ENCODE measurements at places on chromosomes 1 and 21.
A peak's percentile ranks its signal among the peaks of the same experiment; 100 is the strongest.

DNA sequence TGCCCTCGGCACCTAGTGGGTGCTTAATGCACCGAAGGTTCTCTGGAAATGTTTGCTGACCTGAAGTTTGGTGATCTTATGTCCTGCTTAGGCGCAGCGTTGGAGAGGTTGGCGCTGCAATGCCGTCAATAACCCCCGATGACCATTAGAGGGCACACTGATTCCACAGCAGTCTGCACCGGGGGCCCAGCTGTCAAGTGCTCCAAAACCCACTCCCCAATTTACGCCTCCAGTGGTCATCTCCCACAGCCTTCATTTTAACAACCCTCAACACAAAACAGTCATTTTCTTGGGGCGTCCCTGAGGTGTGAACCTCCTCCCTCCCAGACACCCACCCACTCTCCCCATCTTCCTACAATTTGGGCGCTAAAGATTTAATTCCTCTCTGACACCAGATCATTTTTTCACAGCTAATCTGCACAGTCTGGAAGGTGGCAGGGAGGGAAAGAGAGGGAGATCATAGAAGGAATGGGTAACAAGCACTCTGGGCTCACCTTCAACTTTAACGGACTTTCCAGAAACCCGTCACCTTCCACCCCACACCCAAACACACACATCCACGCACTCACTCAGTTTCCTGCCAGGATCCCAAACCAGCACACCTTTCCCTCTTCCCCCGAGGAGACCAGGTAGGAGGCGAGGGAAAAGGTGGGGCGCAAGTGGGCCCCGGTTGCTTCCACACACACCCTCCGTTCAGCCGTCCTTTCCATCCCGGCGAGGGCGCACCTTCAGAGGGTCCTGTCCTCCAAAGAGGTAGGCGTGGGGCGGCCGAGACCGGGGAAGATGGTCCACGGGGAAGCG lies 570 bp upstream of the NPR1 start:
- DNase-seq = peak; percentile 33

DNA sequence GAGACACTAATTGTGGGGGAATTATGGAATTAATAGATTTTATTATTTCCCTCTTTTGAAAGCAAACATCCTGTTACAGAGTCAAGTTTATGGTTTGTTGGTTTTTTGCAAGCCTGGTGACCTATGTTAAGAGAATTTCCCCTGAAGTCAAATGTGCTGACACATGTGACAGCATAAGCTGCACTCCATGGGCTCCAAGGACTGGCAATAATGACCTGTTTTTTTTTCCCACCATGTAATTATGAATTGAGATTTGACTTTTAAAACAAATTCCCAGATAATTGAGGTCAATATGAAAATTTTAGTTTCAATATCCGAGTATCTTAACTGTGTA lies 242.5 kb upstream of the SGIP1 start:
- DNase-seq = no peak

- no peak for DNase-seq
Observed at GRCh38 chr1:235423214-235423652, 56.0 kb downstream of the TBCE start.

- no peak for DNase-seq
Observed at GRCh38 chr1:78142736-78143135, 97.0 kb downstream of the GIPC2 start.

DNA sequence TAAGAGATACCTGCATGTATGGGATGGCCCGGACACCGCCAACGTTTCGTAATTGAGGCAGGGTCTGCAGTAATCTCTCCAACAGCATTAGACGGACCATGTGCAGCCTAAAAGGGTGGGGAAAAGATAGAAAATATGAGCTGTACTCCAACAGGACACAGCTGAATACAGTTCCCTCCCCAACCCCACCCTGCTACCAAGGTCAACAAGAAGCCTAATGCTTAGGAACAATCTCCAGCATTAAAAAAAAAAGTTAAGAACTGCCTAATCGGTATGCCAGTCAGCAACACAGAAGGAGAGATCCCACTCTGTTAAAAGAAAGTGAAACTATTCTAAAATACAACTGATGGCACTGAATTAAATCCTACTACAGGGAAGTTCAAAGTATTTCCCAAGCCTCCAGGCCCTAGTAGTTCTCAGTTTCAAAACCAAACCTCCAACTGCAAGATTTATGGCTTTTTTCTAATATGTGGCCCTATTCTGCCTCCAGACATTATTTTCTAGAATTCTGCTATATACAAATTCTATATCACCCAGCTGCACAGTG lies 81.0 kb downstream of the UBR4 start:
- no peak for DNase-seq

DNA sequence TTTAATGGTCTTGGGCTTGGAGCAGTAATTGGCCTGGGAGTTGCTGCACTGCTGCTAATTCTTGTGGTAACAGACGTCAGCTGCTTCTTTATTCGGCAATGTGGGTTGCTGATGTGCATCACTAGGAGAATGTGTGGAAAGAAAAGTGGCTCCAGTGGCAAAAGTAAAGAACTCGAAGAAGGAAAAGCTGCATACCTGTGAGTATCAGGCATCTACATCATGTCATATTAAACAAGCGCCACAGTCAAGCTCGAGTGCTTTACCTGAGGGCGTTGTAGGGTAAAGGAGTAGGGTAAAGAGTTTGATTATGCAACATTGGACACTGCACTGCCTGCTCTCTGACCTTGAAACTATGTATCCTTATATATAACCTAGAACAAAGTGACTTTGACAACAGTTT lies 510.6 kb downstream of the NCAM2 start:
- DNase-seq = no peak

DNA sequence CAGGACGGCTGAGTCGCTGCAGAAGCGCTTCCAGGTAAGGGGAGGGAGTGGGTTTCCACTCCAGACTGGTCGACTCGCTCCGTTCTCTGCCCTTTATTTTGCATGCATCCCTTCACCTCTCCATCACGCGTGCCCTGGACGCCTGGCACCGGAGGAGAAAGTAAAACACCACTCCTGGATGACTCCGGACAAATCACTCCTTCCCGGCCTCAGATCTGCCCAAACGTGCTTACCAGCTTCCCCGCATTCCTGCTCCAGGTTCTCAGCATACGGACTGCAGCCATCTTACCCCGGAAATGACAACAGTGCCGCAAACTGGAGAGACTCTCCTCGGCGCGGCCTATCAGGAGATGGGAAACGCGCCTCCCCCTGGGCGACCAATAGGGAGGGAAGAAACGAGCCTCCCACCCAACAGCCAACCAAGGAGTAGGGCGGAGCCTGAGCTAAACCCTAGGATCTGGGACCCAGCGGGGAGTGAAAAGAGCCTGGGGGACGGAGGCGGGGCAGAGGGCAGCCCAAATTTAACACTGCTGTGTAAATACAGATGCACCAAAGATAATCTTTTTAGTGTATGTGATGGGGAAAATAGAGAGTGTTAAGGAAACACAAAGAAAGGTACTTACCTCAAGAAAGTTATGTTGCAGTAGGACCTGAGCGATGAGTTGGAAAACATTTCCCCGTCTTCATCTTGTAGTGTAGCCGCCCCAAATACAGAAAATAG lies at the start of gene DBT:
Gene DBT (minus strand): TSS at position 298 of the 721 bp plus-strand sequence. CDS start 14 bp downstream, at position 284.
- peak; percentile 97 for DNase-seq

GRCh38 chr1:87781554-87781953 lies 452.9 kb downstream of the LMO4 start:
- no peak for DNase-seq

DNA sequence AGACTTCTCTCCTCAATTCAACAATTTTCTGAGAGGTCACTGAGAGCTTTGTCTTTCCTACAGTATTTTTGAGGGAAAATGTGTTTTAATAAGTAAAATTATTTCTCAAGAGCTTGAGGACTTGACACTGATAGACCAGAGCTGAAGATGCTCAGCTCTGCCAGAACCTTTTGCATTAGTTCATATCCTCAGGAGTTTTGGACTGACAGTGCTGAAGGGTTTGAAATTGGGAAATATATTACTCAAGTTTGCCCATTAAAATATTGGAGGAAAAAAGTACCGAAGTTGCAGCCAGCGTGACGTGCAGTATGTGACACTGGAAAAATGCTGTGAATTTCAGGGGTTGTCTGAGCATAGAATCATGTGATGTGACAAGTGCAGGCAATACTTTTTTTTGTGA lies 346.6 kb upstream of the DPYD start:
- DNase-seq = no peak

DNA sequence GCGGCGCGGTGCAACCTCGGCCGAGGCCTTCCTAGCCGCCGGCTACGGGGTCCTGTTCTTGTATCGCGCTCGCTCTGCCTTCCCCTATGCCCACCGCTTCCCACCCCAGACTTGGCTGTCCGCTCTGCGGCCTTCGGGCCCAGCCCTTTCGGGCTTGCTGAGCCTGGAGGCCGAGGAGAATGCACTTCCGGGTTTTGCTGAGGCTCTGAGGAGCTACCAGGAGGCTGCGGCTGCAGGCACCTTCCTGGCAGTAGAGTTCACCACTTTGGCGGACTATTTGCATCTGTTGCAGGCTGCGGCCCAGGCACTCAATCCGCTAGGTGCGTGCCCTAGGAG lies 379 bp downstream of the PPCS start:
- peak; percentile 56 for DNase-seq

GRCh38 chr1:57337623-57338022 lies 86.2 kb downstream of the DAB1 start:
- DNase-seq = no peak

DNA sequence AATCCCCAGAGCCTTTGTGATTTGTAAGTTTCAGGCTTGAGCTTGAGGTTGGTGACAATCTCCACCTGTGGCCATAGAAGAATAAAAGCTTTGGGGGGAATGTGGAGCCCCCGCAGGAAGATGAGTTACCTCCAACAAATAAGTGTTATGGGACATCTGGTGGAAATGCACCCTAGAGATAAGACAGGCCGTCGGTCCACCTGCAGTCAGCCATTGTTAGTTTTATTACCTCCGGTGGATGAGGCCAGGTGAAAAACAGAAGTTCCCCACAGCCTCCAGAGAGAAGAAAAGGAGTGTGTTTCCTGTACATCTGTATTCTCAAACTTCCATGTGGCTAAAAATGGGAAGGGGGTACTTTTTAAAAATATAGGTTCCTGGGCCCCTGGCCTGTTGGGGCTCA lies 137.4 kb downstream of the KAZN start:
- no peak for DNase-seq

GRCh38 chr1:9128166-9128519 lies 759 bp downstream of the GPR157 start:
- DNase-seq = no peak

- no peak for DNase-seq
Observed at GRCh38 chr1:243587823-243588560, 262.1 kb downstream of the AKT3 start.

GRCh38 chr1:8457760-8458381 lies 140.0 kb downstream of the SLC45A1 start:
- no peak for DNase-seq

DNA sequence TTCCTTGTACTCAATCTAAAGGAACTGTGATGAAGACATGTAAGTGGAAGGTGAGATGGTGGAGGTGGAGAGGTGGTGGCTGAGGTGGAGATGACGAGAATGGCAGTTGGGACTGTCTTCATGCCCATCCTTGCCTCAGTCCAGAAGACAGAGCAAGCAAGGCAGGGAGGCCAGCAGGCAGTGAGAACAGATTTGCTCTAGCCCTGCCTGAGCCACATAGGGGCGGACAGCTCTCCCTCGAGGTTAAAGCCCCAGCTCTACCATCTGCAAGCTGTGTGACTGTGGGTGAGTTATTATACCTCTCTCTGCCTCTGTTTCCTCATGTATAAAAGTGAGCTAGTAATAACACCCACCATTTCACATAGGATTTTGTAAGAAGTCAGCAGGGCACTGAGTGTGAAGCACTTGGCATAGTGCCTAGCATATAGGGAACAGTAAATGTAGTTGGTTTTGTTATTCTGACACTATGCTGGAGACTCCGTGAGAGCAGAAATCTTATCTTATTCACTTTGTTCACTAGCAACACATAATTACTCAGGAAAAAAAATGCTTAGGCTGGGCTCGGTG lies 4.8 kb upstream of the FAM110D start:
- no peak for DNase-seq
